Right renal pelvis (tissue), 4 donors: ENCODE measurements at places on chromosomes 7 and 10. TPM values are rescaled to one million over a fixed set of nuclear protein-coding genes. Genes with fewer than 3 reads are reported as not detected.

DNA sequence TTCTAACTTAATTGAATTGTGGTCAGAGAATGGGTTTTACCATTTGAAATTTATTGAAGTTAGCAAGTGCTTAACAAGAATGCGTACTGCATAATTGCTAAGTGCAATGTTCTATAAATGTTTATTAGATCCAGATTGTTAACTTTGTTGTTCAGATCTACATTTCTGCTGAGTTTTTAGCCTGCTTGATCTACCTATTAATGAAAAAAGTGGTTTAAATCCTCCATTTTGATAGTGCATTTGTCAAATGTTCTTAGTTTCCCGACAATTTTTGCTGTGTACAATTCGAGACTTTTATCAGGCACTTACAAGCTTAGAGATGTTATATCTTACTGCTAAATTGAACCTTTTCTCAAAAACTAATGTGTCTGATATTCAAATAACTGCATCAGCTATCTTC, 156.4 kb upstream of the ADCY1 start:
- no peak for DNase-seq

GRCh38 chr7:151792086-151792485, 84.8 kb downstream of the PRKAG2 start:
- no peak for DNase-seq

The PRSS37 gene
- polyA plus RNA-seq = 0.30 TPM

The EBLN1 gene
- polyA plus RNA-seq = 0.04 TPM

DNA sequence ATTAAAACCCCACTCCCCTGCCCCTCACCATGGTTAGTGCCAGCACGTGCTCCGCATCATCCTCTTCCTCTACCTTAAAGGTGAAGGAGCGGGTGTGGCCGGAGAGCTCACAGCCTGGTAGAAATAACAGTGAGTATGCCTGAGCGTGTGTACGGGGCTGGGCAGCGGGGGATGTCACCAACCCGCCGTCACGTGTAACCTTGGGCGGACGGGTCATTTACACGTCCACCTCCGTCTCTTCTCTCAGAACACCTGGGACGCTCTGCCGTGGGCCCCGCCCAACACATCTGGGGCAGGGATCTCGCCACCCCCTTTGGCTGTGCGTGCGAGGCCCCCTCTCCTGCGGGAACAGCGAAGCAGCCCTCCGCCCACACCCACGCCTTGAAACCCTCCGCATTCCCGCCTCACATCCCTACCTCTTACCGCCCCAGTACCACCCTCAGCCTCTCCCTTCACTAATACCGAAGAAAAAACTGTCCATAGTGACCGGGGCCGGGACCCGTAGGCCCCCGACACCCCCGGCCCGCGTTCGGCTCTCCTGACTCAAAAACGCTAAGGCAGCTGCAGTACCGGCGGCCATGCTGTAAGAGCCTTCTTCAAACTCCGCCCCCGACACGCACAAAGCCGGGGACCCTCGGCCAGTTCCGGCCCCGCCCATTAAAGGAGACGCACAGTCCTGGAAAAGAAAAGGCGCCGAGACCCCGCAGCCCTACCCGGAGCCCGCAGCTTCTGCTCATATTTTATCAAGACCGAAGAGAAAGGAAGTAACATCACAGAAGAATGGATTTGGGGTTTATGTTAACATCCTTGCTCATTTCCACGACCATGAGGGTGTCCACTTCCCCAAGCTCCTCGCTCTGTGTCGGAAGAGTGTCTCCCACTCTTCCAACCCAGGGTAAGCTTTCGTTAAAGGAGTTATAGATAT, at the start of gene NPM3:
Gene NPM3 (minus strand): TSS at position 636 of the 925 bp plus-strand sequence. CDS start 56 bp downstream, at position 580.
- peak; percentile 60 for DNase-seq

GRCh38 chr10:28963539-28964221, 286.4 kb downstream of the BAMBI start:
- DNase-seq = no peak

DNA sequence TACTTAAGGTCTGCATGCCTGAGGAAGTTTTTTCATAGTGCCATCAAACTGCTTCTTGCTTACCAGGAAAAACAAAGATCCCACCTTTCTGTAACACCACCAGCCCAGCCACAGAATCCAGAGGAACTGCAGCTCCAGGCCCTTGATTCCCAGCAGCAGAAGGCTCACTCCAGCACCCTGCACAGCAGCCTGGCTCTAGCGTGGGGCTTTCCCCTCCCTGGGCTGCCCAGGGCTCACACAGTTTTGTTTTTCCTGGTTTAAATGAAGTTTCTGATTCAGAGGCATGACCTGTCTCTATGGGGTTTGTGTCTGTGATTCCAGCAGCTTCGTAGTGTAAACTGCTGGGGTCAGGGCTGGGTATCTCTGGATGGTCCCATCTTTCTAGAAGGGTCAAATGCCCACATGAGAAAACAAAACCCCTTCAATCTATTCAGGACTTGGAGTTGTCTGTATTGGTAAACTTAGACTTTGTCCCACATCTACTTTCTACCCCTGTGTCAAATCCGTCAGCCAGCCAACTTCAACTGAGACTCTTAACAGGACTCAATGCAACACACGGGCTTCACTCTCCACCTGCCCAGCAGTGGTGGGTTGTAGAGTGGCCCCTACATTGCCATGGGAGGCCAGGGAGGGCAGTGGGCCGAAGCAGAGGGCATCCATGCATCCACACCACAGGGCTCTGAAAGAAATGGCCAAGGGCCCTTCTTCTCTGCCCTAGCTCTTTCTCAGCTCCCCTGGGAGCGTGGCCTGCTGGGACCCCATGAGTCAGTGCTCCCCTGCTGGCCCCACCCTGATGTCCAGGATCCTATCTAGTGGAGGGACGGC, 73.6 kb downstream of the ATXN7L1 start:
- DNase-seq = no peak

The CALCR gene
- 1.1 TPM for polyA plus RNA-seq

DNA sequence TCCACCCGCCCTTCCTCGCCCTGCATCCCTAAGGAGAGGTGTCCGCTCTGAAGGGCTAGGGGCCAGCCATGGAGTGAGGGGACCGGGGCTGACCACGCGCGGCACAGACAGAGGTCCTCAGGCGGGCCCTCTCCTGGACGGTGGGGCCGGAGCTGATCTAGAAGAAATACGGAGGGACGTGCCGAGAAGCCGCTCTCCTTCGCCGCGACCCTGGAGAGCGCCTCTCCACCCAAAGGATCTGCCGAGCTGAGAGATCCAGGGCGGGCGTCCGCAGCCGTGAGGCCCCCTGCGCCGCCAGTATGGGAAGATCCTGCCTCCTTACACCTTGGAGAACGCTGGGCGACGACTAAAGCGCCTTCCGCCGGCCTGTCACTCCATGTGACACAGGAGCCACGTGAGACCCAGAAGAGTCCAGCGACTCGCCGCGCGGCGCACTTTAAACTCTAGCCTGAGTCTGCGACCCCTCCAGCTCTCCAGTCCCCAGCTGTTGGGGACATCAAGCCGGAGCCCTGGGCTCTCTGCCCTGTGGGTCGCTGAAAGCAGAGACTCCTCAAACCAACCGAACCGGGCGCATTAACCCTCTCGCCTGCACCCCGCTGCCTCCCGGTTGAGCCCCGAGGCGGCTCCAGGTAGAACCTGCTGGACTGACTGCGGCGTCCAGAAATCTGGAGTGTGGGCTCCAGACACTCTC, 1.5 kb upstream of the SFMBT2 start:
- DNase-seq = no peak

The MYH16 gene
- not detected for polyA plus RNA-seq

The CACNB2 gene
- 3.2 TPM for polyA plus RNA-seq

DNA sequence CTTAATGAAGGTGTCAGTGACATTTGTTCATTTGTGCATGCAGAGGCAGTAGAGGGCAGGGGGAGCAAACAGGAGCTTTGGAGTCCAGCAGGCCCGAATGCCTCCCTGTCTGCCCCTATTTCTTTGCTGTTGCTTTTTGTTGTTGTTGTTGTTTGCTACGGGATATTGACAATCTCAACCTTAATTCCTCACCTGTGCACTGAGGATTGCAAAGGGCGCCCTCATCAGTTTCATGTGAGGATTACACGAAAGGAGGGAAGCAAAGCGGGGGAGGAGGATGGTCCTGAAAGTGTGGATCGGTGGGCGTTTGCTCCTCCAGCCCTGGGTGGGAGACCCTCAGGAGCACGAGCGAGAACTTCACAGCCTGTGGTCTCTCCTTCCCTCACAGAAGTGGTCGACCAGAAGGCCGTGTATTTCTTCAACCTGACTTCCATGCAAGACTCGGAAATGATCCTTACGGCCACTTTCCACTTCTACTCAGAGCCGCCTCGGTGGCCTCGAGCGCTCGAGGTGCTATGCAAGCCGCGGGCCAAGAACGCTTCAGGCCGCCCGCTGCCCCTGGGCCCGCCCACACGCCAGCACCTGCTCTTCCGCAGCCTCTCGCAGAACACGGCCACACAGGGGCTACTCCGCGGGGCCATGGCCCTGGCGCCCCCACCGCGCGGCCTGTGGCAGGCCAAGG, 9.6 kb downstream of the GDF10 start:
- DNase-seq = no peak

The OPN4 gene
- polyA plus RNA-seq = not detected

- DNase-seq = no peak
Measured at GRCh38 chr7:154905146-154905545, 97.8 kb downstream of the PAXIP1 start.

The TAS2R3 gene
- 0.91 TPM for polyA plus RNA-seq

The PHTF2 gene
- 23.9 TPM for polyA plus RNA-seq

- DNase-seq = no peak
Measured at GRCh38 chr7:122135275-122135674, 8.8 kb downstream of the AASS start.

DNA sequence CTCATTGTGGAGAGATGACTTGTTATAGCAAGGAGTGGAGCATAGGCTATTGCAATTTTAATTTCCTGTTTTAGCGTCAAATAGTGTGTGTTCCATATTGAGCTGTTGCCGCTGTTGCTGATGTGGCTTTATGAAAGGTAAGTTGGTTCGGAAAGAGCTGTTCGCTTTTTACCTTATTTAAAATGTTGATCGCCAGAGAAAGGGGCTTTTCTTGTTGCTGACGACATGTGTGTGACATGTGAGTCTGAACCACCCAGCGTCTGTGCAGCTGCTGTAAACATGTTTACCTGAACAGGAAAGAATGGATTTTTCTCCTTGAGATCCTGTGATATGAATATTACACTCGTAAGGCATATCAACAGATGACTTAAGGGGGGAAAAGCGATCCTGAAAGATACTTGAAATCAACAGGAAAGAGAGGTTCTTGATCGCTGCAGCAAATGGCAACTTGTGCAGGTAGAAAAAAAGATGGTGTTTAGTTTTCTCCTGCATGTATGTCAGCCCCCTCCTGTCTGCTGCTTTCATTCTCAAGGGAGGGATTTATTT, 2.5 kb downstream of the ZEB1 start:
- DNase-seq = no peak

GRCh38 chr10:128064970-128065580, 61.1 kb downstream of the MKI67 start:
- no peak for DNase-seq

The CPA2 gene
- polyA plus RNA-seq = 0.34 TPM

The KCNK18 gene
- polyA plus RNA-seq = not detected

DNA sequence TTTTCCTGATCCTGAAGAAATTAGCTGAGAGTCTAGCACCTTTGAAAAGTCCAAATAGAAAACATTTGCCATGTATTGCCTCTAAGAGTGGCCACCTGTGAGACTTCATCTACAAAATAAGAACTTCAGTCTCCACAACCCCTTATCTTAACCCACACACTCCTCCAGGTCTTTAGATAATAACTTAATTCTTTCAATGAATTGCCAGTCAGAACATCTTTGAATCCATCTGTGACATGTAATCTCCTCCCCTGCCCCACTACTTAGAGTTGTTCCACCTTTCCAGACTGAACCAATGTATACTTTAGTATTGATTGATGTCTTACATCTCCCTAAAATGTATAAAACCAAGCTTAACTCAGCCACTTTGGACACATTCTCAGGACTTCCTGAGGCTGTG, 84.4 kb upstream of the FAM171A1 start:
- no peak for DNase-seq

- DNase-seq = no peak
Measured at GRCh38 chr10:99874341-99875085, 92.1 kb downstream of the ABCC2 start.

The AKR1D1 gene
- not detected for polyA plus RNA-seq

DNA sequence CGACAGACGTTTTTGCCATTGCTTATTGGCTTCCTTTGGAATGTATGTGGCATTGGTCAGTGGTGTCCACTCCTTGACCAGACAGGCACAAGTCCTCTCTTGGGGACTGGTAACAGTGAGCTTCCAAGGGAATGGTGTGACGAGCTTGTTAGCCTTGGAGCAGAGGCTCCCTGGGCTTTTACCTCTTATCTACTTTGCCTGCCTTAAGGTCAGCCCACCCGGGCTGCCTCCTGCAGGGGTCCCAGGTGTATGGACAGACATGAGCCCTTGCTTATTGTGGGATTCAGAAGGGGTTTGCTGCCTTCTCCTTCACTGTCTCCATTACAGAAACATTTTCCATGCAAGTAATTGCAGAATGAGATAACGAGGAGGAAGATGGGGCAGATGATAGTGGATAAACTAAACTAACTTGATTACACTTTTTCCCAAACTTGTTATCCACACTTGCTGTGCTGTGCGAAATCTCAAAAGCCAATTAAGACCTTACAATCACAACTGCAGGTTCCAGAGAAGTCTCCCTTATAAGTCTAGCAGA, 29.7 kb downstream of the PLPP4 start:
- no peak for DNase-seq

The PTF1A gene
- 0.19 TPM for polyA plus RNA-seq
